ENCODE measurements at places on chromosomes 6 and 20.

- peak; percentile 28 for DNase-seq
These were observed 46.7 kb downstream of the MARCKS start for GRCh38 chr6:113903666-113904330.

- peak; percentile 87 for DNase-seq
These were observed 74.8 kb downstream of the GCNT2 start for GRCh38 chr6:10595731-10596664.

DNA sequence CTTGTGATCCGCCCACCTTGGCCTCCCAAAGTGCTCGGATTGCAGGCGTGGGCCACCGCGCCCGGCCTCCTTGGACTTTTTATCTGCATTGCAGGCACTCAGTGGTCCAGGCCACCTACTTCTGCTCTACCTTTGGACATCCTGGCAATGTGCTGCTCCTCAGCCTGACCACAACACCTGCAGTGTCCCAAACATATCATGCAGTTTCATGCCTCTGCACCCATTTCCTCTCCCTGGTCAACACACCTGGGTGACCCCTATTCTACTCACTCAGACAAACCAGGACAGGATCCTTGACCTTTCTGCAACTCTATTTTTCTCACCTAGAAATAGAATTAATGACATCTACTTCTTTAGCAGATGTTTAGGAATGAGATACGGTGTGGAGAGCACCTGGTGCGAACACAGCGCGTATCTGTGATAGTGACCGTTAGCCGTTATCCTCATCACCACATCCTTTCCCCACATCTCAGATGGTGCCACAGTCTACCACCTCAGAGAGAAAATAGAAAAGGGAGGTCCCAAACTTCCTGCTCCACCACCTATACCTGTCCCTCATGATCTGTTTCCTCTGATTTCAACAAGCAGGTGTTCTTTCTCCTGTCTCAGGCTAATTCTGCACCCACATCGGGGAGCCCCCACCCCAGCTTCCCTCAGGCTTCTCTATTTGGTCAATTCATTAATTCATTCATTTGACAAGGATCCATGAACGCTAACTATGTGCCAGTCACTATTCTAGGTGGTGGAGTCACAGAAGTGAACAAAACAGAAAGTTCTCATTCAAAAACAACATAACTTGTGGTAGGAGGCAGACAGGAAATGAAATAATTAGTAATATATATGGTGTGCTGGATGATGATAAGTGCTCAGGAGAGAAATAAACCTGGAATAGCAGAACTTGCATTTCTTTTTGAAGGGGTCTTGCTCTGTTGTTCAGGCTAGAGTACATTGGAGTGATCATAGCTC, 4.3 kb upstream of the BTN3A2 start:
- no peak for DNase-seq

GRCh38 chr20:2680046-2680445, 12.5 kb upstream of the EBF4 start:
- no peak for DNase-seq

- DNase-seq: no peak
These were observed 15.1 kb downstream of the PDE7B start for GRCh38 chr6:135866445-135867123.

DNA sequence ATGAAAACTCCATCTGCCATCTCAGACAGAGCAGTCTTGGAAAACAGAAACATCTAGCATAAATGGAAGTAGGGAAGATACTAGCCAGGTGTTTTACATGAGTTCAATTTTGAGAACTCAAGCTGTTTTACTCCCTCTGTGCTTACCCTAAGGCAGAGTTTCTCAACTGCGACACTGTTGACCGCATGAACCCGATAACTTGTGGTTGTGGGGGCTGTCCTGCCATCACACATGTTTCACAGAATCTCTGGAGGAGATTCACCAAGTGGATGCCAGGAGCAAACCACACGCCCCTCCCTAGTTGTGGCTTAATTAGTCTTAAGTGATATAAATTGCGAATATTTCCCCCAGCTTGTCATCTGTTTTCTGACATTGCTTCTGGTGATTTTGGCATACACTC, 2.3 kb upstream of the SERPINB6 start:
- no peak for DNase-seq

- DNase-seq: no peak
These were observed 97.0 kb downstream of the GCLC start for GRCh38 chr6:53447865-53448264.

DNA sequence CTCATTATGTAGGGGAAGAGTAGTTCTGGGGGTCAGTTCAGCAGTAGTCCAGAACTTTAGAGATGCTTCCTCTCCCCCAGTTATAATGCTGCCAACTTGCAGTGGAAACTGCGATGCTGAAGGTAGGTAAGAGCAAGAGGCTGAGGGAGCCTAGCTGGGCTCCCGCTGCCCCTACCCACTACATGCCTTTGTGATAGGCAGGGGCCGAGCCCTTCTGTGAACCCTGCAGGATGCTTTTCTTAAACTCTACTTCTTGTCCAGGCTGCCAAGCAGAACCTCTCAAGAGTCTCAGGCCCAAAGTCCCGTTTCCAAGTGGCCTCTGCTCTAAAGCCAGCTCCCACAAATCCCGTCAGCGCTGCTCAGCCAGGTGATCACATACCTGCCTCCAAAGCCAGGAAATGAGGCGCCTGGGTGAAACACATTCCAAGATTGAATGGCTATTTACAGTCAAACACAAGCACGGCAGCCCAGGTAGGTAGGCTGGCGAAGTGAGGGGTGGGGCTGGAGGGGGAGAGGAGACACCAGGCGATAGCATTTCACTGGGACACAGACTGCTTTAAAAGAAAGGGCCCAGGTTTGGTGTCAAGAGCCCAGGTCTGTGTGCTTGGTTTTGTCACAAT, 150.7 kb downstream of the CD24 start:
- DNase-seq: peak; percentile 83

DNA sequence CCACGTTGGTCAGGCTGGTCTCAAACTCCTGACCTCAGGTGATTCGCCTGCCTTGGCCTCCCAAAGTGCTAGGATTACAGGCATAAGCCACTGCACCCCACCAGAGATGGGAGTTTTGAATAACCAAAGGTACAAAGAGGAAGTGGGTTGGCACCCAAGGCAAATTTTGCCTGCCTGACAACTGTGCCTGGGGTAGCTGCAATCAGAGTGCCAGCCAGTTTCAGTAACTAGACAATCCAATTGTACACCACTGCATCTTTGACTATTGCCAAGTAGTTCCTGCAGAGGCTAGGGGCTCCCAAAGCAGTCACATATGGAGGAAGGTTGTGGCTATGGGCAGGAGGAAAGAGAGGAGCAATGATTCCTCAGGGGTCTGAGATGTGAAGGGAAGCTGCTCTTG, 16.6 kb downstream of the ZC3H12D start:
- DNase-seq: no peak

GRCh38 chr20:46622165-46622564, 29.1 kb downstream of the SLC13A3 start:
- peak; percentile 32 for DNase-seq

DNA sequence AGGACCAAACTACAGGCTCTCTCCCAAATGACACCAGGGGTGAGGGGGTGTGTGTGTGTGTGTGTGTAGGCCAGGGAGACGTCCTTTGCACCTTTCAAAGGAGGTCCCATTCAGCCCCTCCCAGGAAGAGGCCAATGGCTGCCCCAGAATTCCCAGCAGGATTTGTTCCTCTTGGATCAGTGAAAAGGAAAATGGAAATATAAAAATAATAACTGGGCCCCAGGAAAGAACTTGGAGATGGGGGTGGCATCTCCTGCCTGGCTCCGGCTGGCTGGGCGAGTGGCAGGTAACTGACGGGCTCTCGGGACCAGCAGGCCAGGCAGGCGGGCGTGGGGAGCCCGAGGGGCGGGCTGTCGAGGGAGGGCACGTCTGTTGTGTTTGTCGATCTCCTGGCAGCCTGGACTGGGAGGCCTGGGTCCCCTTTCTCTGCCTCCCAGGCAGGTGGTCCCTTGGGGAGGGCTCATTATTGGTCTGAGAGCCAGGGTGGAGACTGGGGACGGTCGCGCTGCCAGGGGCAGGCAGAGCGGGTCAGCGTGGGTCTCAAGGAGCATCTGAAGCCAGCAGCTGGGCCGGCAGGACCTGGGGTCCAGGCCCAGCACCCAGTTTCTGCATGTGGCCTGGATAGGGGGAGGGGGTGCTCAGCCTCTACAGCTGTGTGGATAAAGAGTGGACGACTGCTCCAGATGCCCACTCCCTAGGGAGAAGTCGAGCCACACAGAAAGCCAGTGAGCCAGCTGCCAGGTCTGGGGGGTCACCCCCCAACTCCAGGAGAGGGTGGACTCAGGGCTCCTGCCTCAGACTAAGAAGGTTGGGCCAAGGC, 3.1 kb downstream of the NOL4L start:
- no peak for DNase-seq

DNA sequence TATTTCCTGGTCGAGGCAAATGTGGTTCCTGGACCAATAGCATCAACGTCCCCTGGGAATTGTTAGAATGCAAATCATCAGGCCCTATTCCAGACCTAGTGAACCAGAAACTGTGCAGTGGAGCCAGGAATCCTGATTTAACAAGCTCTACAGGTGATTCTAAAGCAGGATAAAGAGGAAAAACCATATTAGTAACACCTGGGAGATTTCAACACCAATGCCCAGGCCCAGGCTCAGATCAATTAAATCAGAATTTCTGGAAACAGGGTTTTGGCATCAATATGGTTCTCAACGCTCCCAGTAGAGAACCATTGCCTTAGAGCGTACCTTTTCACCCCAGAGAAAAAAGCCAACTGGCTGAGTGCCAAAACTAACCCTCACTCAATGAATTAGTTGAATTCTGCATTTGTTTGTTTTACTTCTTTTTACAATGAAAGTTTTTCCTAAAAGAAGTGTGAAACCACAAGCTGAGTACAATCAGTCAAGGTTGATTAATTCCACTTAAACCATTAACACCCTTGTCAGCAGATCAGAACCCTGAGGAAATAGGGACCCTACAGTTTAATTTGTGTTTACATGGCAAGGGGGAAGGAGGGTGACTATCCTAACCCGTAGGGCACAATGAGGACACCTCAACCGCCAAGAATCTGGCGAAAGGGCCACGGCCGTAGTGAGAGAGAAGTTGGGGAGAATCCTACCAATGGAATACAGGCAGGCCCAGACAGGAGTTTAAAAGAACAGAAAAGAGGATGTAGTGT, 34.9 kb upstream of the LOC128125822 start:
- DNase-seq: peak; percentile 41

GRCh38 chr20:34210271-34210670, 31.0 kb upstream of the ASIP start:
- no peak for DNase-seq

DNA sequence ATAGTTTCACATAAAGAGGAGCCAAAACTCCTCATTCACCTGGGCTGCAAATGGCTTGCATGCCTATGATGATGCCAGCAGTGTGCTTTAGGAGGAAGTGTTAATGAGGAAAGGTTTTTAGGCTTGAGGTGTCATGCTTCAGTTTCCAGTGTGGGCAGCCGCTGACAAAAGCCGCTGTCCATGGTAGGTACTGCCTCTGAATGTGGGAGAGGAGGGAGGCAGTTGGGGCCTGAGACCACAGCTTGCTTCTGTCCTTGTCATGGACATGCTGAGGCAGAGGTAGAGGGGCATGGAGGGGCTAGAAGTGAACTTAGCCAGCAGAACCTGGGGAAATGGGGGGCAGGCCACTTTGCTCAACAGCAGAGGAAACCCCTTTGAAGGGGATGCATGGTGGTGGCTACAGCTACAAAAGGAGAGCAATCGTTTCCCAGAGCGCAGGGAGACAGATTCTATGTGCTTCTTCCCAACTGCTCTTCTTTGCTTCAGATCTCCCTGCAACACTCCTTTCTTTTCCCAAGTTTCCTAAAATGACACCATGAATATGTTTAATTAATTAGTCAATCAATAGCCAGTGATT, 372.1 kb upstream of the CNR1 start:
- DNase-seq: peak; percentile 84

DNA sequence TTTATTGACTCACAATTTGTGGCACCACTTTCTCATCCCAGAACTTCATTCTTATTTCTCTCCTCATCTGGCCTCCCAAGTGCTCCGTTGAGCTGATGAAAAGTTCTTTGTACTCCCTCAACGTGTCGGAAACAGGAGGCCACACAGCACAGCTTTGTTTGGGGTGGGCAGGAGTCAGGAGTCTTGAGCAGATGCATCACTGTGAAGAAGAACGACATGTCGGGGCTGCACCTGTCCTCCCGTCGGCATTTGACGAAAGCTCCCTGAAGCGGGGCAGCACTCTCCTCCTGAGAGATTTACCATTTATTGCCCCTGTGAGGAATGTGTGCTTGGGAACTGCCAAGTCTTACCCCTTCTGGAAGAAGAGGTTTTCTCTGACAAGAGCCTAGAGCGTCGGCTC, 28.1 kb downstream of the TAF8 start:
- DNase-seq: no peak
